ENCODE measurements at places on chromosomes 12 and 14.

DNA sequence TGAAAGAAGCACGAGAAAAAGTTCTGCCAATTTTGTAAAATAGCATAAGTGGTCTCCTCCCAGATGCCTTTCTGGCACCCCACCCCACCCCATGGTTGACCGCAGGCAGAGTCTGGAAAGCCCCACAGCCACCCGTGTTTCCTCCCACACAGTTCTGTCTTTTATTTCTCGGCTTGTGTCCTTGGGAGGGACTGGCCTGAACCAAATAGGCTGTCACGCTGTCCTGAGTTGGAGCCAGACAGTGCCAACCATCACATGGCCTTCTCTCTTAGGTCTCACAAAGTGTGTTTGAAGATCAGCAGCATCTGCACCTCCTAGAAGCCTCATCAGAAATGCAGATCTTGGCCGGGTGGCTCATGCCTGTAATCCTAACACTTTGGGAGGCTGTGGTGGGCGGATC lies 10.2 kb upstream of the LTA4H start:
- no peak for DNase-seq

- peak; percentile 65 for DNase-seq
Measured at GRCh38 chr14:74190927-74191575, 48.2 kb upstream of the VSX2 start.

DNA sequence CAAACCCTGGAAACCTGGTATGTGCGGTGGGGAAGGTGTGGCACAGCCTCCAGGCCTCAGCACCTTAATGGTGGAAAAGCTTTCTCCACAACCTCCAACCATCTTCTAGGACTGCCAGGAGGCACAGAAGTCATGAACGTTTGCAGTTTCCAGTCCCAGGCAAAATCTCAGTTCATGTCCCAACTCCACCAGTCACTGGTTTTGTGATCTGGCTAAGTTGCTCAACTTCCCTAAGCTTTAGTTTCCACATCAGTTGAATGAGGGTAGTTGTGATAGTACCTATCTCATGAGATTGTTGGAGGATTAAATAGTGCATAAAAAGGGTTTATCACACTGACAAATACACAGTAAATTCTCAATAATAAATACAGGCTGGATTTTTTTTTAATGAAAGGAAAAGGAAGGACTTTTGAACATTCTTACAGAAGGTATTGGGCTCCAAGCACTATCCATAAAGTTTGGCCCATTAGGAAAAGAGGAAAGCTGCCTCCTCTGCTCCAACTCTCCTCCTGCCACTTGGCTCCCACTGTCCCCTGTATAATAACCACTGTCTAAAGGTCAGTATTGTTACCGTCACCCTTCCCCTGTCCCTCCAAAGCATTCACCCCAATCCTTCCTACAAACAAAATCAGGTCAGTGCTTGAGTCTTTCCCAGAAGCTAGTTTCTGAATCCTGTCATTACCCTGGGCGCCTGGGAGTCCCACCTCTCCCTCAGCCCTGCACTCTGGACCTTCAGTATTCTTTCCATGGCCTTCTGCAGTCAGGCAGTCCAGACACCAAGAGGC lies 6.3 kb downstream of the PCK2 start:
- no peak for DNase-seq

DNA sequence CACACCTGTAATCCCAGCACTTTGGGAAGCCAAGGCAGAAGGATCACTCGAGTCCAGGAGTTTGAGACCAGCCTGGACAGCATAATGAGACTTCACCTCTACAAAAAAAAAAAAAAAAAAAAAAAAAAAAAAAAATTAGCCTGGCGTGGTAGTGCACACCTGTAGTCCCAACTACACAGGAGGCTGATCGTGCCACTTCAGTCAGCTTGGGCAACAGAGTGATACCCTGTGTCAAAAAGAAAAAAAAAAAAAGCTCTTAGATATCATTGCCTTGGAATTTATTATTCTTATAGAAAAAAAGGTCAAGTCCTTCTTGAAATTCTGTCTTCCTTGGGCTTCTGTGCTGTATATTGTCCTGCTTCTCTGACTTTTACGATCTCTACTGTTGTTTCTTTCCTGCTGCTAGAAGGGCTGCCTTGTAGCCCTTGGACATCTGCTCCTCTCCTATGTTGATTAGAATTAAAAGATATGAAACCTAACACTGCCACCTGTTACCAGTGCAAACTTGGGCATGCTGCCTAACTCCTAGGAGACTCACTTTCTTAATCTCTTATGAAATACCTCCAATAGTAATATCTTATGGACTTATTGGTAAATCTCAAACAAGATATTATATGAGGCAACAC lies 5.7 kb downstream of the TMEM19 start:
- DNase-seq, result peak; percentile 51

DNA sequence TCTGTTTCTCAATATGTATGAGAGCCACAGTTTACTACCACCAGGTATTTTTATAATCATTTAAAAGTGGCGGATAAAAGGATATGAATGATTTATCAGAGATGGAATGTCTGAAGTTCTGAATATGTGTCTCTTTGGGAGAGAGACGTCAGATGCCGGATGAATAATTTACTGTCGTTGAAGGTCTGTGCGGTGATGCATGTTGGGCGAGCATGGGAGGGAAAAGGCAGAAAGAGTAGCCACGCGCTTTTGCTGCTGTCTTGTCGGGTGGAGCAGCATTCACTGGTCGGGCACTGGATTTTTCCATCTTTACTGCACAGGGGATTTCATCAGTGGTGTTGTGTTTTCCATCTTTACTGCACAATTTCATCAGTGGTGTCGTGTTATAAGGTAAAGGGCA lies 65.6 kb downstream of the SYNE2 start:
- DNase-seq, result no peak

GRCh38 chr12:44812062-44812461 lies 64.1 kb downstream of the NELL2 start:
- DNase-seq, result no peak

DNA sequence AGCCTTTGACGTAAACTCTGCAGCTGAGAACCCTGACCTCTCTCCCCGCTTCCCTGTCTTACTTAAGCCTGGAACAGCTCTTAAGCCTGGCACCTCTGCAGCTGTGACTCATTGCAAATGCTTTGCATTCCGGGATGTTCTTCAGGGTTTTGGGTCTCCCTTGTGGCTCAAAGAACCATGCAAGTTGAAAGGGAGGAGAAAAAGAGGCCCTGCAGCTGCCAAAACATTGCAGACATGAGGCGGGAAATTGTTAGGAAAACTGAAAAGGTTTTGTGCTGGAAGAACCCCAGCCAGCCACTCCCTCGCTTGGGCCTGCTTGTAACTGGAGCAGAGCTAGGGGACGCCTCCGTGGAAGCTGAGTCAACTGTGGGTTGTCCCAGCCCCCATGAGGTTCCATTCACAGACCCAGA lies 60.2 kb upstream of the FERMT2 start:
- DNase-seq, result no peak

- DNase-seq, result no peak
Measured at GRCh38 chr14:73524493-73524892, 12.4 kb upstream of the ACOT1 start.

DNA sequence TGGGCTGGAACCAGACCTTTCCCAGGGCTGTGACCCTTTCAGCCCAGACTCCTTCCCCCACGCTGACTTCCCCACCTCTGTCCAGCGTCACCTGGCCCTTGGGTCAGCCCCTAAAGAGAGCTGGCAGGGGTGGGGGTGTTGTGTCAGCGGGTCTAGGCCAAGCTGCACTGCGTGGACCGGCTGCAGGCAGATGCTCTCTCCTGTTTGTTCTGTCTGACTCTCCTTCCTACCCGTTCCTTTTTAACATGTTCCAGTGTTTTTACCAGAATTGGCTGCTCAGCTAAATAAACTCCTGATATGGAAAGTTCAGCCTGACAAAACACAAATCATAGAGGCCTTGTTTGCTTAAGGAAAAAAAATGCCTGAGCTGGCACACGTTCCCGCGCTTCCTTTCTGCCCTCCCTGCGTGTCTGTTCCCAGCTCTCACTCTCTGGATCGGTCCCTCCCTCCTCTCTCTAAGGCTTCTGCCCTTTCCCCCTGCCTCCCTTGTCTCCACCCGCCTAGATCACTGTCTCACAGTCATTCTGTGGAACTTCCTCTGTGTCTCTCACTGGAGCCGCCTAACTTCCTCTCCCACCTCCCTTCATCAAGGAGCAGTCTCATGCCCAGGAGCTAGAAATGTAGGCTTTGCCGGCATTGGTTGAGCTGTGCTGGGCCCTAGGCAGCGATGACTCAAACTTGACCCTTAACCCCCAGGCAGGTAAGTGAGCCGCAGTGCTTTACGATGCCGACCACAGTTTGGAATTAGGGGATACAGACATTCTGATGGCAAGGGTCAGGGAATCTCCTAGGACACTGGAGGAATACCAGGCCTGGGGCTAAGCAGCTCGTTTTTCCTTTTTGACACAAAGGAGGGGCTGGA lies 15.5 kb upstream of the MLXIP start:
- no peak for DNase-seq

GRCh38 chr12:71456990-71457389 lies 17.4 kb downstream of the LGR5 start:
- no peak for DNase-seq

DNA sequence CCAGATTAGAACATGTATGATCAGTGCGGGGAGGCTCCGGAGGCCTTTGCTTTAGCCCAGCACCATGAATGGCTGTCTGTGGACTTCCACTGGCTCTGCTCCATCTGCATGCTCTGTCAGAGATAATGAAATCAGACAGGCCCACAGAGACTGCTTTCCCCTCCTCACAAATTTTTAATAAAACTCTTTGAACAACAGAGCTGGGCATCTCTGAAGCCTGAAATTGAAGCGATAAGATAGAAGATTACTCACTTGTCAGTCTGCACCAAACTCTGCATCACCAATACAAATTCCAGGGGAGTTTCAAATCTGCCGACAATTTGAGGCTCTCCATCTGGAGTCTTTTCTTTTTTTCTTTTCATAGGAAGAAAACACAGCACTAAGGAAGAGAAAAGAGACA lies 110.0 kb downstream of the DYRK2 start:
- no peak for DNase-seq

- DNase-seq, result peak; percentile 38
Measured at GRCh38 chr12:128381541-128381940, 114.6 kb downstream of the TMEM132C start.

GRCh38 chr14:34122081-34122480 lies 171.2 kb upstream of the EGLN3 start:
- no peak for DNase-seq

DNA sequence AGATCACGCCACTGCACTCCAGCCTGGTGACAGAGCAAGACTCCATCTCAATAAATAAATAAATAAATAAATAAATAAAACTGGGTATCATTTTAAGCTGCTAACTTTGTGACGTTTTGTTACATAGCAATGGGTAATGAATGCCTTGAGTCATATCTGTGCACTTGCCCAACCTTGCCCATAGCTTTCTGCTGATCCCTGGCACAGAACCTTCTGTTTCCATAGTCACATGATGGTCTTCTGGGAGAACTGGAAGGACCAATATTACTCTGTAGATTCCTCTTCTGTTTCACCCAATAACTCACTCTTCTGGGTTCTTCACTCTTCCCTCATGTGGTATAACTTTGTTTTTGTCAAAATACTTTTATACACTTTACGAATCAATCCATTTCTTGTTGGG lies 140.8 kb downstream of the SCARB1 start:
- no peak for DNase-seq

DNA sequence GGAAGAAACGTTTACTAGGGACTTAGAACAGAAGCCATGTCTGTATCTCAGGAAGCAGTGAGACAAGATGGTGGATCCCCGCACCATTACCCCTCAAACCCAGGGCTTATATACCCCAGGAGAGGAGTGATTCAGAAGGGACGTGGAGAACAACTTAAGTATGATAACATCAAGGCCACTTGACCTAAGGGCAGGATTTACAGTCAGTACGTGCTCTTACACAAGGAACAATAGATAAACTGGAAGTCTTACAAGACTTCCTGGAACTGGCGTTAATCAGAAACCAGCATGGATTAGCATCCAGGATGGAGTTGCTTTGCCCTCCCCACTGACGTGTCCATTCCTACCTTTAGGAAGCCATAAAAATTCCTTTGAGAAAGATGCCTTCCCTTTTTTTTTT lies 8.6 kb upstream of the ETFBKMT start:
- no peak for DNase-seq

DNA sequence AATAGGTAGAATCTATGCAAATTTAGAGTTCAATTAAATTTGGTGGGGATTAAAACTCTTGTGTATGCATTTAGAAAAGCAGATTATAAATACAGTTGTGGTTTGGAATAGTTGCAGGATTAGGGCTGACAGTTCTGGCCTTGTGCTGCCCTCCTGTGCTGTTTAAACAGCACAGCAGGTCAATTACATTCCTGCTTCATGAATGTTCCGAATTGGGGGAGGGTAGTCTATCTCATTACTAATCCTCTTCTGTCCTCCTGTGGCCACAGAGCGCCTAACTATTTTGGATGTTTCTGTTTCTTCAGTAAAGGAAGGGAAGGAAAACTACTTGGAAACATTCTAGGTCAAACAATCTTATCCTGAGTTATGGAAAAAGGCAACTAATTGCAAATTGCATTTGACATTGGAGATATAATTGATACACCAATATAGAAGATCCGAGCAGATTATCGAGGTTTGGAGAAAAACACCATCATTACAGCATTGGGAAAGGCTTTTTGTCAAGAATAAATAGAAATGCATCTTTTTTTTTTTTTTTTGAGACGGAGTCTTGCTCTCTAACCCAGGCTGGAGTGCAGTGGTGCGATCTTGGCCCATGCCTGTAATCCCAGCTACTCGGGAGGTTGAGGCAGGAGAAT lies 8.7 kb upstream of the GPR19 start:
- DNase-seq, result peak; percentile 91

- DNase-seq, result no peak
Measured at GRCh38 chr12:66799551-66799950, 120.7 kb upstream of the GRIP1 start.

GRCh38 chr12:84336231-84336630 lies 576.4 kb downstream of the SLC6A15 start:
- no peak for DNase-seq

- no peak for DNase-seq
Measured at GRCh38 chr12:68319988-68320623, 12.1 kb downstream of the MDM1 start.

GRCh38 chr12:107131832-107132616 lies 38.7 kb upstream of the CRY1 start:
- DNase-seq, result peak; percentile 83

GRCh38 chr12:68231229-68231628 lies 5.6 kb upstream of the IL26 start:
- DNase-seq, result no peak

- no peak for DNase-seq
Measured at GRCh38 chr12:21065845-21066244, 65.1 kb upstream of the SLCO1B1 start.

- DNase-seq, result no peak
Measured at GRCh38 chr12:68451261-68452077, 119.3 kb upstream of the MDM1 start.

- DNase-seq, result peak; percentile 38
Measured at GRCh38 chr12:77893918-77894317, 63.2 kb downstream of the NAV3 start.

All from NCI-H524 (cell line).